ENCODE measurements at places on chromosomes 7 and 10.

DNA sequence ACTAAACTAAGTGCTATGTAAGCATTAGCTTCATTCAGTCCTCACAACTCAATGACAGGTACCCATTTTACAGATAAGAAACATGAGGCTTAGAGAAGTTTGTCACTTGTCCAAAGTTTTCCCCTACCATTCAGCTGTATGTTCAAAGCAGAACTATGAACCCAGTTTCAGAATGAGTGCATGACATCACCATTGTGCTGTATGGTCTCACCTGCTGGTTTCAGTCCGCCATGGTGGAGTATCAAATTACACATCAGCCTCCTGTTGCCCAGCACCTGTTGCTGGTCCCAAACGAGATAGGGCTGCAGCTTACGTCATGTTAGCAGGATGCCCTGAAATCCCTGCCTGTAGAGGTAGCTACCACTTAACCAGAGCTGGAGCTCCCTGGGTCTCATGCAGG lies 95.0 kb downstream of the DYNC1I1 start:
- DNase-seq: no peak

DNA sequence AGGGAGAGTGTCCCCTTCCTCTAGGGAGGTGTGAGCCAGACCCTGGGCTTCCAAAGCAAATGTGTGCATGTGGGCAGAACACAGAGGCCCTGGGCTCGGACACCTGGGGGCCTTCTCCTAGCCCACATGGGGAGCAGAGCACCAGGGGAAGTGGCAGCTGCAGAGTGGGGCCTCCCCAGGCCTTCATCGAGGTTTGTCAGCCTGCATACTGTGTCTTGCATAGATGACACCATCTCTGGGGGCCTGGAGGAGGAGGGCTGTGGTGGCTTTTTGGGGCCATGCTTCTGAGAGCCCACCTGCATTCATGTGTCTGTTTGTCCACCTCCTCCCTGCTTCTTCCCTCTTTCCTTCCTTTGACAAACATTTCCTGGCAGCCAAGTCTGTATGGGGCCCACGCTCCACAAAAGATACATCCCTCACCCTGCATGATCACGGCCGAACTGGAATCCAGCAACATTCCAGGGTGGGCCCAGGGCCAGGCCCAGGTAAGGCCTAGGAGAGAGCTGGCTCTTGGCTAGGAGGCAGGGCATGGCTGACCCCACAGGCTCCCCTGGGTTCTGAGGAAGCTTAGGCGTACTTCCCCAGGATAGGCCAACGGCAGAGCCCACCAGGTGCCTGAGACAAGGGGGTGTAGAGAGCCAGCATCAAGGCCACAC lies 79.2 kb downstream of the ZMIZ1 start:
- DNase-seq: no peak

DNA sequence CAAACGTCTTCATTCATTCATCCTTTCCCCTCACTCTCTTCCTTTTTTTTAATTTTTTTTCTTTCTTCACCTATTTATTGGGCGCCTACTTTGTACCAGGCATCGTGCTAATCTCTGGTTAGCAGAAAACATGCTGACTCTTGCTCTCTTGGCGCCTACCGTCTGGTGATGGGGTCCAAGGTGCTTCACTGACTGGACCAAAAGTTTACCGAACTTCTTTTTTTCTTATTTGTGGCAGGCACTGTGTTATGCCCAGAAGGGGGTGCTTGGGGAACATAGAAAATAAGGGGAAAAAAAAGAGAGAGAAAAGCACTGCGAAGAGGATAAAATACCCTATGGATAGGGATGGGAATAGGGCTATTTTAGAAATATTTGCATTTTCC lies 505 bp upstream of the FAM204A start:
- peak; percentile 2 for DNase-seq

- no peak for DNase-seq
These were observed 232.6 kb downstream of the ADK start for GRCh38 chr10:74383642-74384041.

- no peak for DNase-seq
These were observed 123.6 kb downstream of the OAT start for GRCh38 chr10:124294811-124295770.

DNA sequence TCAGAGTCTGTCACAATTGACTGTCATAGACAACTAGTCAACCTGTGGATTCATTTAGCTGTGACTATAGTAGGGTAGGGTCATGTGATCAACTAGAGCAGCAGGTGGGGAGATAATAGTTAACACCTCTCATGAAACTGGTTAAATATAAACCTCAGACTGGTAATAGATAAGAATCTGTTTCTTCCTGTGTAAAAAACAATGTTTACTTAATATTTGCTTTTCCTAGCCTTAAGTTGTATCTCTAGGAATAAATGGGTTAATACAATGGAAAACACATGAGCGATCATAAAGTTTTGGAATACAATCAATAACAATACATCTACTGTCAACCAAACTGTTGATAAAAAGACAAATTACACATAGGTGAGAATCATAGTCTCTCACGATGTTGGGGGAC lies 43.4 kb upstream of the ITGB8 start:
- no peak for DNase-seq

GRCh38 chr7:31299336-31299735 lies 41.2 kb downstream of the NEUROD6 start:
- DNase-seq: no peak

GRCh38 chr7:69564454-69565417 lies 33.5 kb upstream of the AUTS2 start:
- DNase-seq: peak; percentile 72

DNA sequence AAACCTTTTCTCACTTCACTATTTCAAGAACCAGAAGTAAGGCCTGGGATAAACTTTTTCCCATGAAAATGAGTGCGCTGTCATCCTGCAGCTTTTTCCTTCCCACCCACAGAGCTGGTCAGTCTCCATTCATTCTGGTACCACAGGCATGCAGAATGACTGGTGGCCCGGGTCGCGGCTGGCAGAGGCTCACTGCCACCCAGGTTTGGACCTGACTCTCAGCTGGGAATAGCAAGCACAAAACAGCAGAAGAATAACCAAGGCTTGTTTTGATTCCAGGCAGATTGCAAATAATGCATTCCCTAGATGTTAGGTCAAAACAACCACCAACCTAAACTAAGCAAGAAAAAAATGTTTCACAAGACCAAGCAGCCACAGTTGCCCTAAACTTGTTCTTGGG lies 190.5 kb upstream of the NRP1 start:
- DNase-seq: peak; percentile 28

- peak; percentile 1 for DNase-seq
These were observed 678 bp upstream of the TMEM106B start for GRCh38 chr7:12210179-12211053.

DNA sequence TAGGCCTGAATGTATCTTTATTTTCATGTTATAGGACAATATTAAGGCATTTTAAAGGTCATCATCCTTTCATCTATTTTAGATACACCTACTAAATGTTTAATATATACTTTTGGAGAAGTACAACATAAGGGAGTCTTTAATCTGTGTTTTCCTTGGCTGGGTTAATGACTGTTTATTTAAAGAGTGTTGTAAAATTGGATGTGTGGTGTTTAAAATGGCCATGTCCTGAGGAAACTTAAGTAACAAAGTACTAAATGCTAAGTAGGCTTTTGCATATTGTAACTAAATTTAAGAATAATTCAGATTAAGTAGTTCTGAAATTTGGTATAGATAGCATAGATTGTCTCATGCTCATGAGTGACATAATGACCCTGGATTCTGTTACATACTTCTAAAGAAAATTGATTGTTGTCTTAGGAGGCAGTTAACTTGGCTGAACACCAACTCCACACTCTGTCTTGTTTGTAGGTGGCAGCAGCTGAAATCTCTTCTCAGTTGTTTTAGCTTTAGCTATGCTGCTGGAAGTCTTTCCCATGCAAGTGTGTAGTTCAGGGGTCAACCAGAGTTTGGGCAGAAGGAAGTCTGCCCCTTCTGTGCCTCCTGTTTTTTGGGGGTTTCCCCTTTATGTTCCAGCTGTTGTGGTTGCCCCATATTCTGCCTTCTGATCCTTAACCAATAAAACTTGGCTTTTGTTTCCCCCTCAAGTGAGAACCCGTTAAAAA lies 29.2 kb downstream of the DLD start:
- no peak for DNase-seq

- no peak for DNase-seq
These were observed 105.5 kb upstream of the TMEM72 start for GRCh38 chr10:44805466-44806210.

DNA sequence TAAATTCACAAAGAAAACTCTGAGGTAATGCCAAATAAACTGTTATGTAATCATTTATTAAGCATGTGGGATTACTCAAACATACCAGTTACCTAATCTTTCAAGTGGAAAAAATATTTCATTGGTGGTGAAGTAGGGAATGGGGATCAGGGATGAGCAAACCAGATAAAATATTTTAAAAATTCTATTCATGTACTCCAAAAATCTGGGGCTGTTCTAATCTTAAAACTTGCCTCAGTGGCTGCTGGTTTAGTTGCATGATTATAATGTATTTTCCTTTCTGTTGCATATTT lies 19.5 kb downstream of the LMOD2 start:
- peak; percentile 40 for DNase-seq

DNA sequence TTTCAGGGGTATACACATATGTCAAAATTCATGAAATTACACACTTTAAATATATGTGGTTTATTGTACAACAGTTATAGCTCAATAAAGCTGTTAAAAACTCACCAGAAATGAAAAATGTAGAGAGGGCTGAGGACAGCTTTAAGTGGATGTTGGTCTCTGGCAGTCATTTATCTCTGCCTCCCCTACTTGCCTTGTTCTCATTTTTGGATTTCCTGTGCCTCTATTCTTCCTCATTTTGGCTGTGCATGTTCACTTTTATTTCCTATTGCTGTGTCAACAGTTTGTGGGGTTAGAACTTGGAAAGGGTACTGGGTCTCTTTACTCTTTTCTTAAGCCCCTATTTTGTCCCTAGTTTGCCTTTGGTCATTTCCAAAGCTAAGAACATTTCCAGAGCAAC lies 18.6 kb upstream of the MEST start:
- no peak for DNase-seq

- DNase-seq: no peak
These were observed 34.5 kb upstream of the PDZD8 start for GRCh38 chr10:117409549-117410305.
